T-helper 1 cell (primary cell): ENCODE measurements at places on chromosomes 11 and 22.

GRCh38 chr11:97687111-97687510 lies 1297.3 kb downstream of the JRKL start:
- no peak for DNase-seq

DNA sequence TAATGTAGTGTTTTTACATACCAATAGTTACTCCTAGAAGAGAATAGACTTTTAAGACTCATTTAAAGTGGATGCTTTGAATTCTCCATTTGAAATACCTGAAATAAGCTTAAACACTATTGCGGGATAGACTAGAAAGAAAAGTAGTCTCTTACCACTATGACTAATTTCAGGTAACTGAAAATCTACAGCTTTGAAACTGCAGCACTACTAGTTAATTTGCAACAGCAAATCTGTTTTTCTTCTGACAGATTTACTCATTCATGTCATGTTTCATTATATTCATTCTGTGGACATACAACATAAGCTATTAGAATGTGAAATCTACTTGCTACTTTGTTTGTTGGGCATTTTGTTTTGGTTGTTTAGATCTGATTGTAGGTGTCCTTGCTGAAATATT lies 153.6 kb downstream of the MAML2 start:
- DNase-seq: no peak

DNA sequence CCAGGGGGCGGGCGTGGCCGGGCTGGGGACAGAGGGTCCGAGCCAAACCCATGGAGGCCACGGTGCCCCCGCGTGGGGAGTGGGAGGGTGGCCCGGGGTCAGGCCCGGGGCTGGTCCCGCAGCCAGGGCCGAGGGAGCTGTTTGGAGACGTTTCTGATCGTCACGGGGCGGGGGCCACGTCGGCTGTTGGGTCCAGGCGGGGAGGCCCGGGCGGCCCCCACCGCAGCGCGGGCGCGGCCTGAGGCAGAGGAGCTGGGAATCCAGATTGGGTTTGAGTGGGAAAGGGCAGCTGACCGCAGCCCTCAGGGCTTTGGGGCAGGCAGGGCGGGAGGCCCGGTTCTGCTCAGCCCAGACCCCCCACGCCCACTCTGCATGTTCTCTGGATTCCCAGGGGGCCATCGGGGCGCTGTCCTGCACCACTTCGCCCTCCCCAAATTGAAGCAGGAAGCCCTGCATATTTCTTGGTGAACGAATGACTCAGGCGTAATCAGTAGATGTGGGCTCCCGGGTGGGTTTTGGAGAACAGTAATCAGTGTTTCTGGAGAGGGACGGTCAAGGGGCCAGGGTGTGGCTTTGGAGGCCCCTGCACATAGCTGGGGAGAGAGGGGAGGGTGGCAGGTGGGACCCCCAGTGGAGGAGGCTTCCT lies 583 bp downstream of the MRPL23 start:
- no peak for DNase-seq

DNA sequence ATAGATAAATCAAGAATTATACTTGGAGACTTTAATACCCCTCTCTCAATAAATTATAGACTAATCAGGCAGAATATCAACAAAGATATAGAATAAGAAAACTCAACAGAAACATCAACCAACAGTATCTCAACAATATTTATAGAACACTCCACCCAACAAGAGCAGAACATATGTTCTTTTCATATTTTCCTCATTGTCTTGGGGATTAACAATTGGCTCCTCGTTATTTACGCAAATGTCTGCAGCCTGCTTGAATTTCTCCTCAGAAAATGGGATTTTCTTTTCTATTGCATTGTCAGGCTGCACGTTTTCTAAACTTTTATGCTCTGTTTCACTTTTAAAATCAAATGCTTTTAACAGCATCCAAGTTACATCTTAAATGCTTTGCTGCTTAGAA lies 37.0 kb upstream of the FBLN1 start:
- no peak for DNase-seq

DNA sequence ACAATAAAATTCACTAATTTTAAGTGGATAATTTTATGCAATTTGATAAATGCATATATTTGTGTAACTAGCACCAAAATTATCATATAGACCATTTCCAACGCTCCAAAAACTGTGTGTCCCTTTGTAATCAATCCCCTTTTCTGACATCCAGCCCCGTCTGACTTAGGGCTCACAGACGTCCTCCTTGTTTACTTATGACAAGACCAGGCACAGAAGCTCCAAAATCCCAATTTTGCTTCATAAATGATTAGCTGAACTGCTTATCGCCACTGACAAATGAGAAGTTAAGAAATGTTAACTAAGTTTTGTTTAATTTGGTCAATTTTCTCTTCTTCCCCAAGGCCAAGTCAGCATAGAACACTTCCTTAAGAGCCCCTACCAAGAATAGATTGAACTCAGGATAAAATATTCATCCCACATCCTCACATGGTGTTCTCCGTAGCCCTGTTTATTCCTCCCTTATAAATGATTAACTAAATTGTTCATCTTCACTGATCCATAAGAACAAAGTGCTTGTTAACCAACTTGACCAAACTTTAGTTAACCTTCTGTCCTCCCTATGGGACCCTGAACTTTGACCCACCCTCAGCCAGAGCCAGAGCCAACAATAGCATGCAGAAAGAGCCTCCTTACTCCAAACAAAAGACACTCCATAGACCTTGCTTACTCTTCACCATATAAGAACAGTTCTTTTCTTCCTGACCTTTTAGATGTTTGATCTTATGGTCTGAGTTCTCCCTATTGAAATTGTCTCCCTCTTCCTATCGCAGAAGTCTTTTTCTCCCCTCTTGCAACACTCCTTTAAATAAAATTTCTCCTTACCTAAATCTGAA lies 30.8 kb upstream of the GLYAT start:
- no peak for DNase-seq

GRCh38 chr11:46947399-46948077 lies 11.0 kb downstream of the CSTPP1 start:
- DNase-seq: no peak

- no peak for DNase-seq
These were observed 77.4 kb downstream of the PARVA start for GRCh38 chr11:12454782-12455181.

- DNase-seq: no peak
These were observed at the start of gene GAL for GRCh38 chr11:68684385-68685356. GAL (plus strand) TSS chr11:68684544; CDS start chr11:68684924, 380 bp downstream.

DNA sequence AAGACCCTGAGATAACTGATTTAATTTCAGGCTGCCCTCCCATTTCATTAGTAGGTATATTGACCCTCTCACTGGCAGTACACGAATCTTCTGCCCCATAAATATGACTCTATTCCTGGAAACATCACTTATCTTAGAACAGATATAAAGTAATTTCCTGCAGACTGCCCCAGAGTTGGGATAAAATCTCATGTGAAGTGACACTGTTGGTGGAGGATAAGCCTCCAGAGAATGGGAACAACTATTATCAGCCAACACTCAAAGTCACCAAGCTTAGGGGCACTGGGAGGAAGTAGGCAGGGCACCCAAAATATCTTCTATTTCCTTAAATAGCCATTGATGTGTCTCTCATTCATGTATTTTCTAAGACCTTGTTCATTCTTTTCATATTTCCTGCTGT lies 8.2 kb downstream of the OR51B5 start:
- no peak for DNase-seq

DNA sequence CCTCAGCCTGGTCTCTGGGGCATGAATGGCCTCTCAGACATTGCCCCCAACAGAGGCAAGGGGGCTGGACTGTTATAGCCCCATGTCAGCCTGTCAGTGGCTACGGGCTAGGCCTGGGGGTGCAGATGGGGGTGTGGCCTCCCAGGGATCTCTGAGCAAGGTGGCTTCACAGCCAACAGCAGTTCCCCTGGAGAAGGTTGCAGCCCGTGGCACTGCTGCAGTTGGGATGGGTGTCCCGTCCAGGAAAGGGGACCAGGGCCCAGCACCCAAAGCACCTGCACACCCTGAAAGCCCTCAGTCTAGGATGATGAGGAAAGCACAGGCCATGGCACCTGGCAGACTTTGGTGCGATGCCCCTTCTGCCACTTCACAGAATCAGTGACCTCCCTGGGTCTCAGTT lies 101.3 kb downstream of the TP53I11 start:
- DNase-seq: no peak
